Endothelial cell of umbilical vein (primary cell): ENCODE measurements at places on chromosomes 7 and 10. TPM values are rescaled to one million over a fixed set of nuclear protein-coding genes. Genes with fewer than 3 reads are reported as not detected.

The GPR15LG gene
- not detected in 2 replicates for total RNA-seq

The CARD11 gene
- total RNA-seq = 32.0 and 41.8 TPM in 2 replicates

The GIMAP8 gene
- 67.5 and 71.8 TPM in 2 replicates for total RNA-seq

The GRID2IP gene
- not detected in 2 replicates for total RNA-seq

The ESYT2 gene
- total RNA-seq = 40.6 and 46.6 TPM in 2 replicates

The SPDYE9 gene
- not detected in 2 replicates for total RNA-seq

The ECHS1 gene
- 91.9 and 108 TPM in 2 replicates for total RNA-seq

The CDHR1 gene
- total RNA-seq = 0.14 and 0.53 TPM in 2 replicates

The C7orf57 gene
- total RNA-seq = not detected in 2 replicates

The TACR2 gene
- total RNA-seq = not detected in 2 replicates

The SEC31B gene
- total RNA-seq = 11.1 and 12.5 TPM in 2 replicates

The KCND2 gene
- total RNA-seq = 0.05 TPM in 1 of 2 replicates, not detected in the other

The COG5 gene
- 42.4 and 45.3 TPM in 2 replicates for total RNA-seq

The PRDX3 gene
- total RNA-seq = 117 and 124 TPM in 2 replicates

The OPALIN gene
- not detected in 2 replicates for total RNA-seq

The COL1A2 gene
- total RNA-seq = 5.6 and 40.8 TPM in 2 replicates

The TRIM50 gene
- not detected in 2 replicates for total RNA-seq

The FXYD4 gene
- not detected in 2 replicates for total RNA-seq
